ENCODE measurements at places on chromosomes 12 and 14. TPM values are rescaled to one million over a fixed set of nuclear protein-coding genes. Genes with fewer than 3 reads are reported as not detected.
A peak's percentile ranks its signal among the peaks of the same experiment; 100 is the strongest.

Gene CABP1
- polyA plus RNA-seq, result 0.70 TPM

DNA sequence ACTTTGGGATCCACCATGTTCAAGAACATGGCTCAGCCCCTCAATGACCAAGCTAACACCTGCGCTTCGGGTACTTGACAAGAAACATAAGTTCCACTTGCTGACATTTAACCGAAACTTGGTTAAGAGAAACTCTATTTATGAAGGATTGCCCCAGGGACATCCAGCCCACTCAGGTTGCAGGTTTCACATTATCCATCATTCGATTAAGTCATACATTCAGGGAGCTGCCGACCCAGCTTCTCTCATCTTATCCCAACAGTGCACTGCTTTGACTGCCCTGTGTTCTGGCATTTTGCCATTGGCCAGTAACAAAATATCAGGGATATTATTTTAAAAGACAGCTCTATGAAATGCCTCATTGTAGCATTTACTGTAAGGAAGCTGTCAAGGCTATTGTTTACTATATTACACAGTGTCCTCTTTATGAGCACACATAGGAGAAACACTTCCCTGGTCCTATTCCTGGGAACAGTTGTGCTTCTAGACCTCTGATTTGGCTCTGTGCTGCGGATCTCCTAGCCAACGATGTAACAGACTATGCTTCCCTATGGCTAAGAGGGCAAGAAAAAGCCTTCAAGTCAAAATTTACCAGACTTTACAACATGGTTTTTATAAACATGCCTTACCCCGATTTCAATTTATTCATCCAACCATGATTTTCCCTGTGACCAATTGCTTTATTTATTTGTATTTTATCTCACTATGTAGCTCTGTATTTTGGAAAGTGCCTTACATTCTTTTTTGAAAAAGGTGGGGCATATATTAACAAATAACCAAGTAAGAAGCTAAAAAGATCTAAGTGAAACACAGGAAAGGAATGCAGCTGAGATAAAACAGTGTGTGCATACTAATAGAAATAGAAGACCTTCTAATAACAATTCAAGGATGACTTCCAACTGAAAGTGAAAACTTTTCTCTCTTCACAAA, 109.3 kb downstream of the ITPR2 start:
- no peaks in the 10 kb centered on the region for H3K36me3 ChIP-seq
- no peaks in the 10 kb centered on the region for H3K4me1 ChIP-seq
- peak; percentile 7 for DNase-seq
- H3K27me3 ChIP-seq, result no peaks in the 10 kb centered on the region
- no peak overlapping the region for H3K27ac ChIP-seq

DNA sequence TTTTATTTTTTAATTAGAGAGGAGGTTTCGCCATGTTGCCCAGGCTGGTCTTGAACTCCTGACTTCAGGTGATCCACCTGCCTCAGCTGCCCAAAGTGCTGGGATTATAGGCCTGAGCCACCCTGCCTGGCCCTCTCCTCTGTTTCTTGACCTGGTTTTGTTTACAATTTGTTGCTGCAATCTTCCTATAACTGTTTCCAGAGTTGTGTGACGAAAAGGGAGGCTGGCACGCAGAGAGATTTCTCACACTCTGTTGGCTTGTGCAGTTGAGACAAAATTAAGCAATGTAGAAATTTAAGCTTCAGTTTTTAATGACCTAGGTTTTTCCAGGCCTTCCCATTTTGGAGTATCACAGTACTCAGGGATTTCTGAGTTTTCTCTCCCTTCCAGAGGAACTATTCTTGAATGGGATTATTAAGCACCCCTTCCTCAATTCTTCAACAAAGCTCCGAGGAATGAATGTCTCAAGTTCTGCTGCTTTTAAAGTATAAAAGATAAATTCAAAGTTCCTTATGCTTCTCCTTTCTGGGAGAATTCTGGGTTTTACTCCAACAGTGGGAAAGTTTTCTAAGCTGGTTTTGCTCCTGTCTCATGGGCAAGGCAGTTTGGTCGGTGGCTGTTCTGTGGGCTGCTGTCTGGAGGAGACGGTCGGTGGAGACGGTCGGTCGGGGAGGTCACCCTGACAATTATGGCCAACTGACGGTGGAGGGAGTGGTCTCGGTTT, 20.4 kb upstream of the FOS start:
- peak; percentile 50 for DNase-seq
- no peaks in the 10 kb centered on the region for H3K36me3 ChIP-seq
- peak overlapping the region; percentile 93 for H3K27ac ChIP-seq
- H3K4me3 ChIP-seq, result peak overlapping the region; percentile 39
- no peaks in the 10 kb centered on the region for H3K27me3 ChIP-seq

- H3K4me3 ChIP-seq, result no peak overlapping the region
- no peak for DNase-seq
- H3K4me1 ChIP-seq, result peaks cover 6% of the 10 kb centered on the region
- no peaks in the 10 kb centered on the region for H3K27me3 ChIP-seq
- no peaks in the 10 kb centered on the region for H3K36me3 ChIP-seq
- no peak overlapping the region for H3K27ac ChIP-seq
Measured at GRCh38 chr12:65934480-65935115, 110.3 kb downstream of the HMGA2 start.

DNA sequence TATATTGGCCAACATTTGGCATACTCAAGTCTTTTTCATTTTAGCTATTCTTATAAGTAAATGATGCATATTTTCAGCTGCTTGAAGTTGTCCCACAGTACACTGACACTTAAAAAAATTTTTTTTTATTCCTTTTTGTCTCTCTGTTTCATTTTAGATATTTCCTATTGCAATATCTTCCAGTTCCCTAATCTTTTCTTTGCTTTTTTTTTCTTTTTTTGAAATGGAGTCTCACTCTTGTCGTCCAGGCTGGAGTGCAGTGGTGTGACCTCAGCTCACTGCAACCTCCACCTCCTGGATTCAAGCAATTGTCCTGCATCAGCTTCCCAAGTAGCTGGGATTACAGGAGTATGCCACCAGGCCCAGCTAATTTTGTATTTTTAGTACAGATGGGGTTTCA, 217.4 kb upstream of the KRR1 start:
- H3K36me3 ChIP-seq, result no peaks in the 10 kb centered on the region
- H3K27ac ChIP-seq, result no peak overlapping the region
- H3K4me1 ChIP-seq, result no peaks in the 10 kb centered on the region
- no peaks in the 10 kb centered on the region for H3K27me3 ChIP-seq
- no peak for DNase-seq
- no peak overlapping the region for H3K4me3 ChIP-seq

Gene MYH7
- polyA plus RNA-seq, result 0.91 TPM

DNA sequence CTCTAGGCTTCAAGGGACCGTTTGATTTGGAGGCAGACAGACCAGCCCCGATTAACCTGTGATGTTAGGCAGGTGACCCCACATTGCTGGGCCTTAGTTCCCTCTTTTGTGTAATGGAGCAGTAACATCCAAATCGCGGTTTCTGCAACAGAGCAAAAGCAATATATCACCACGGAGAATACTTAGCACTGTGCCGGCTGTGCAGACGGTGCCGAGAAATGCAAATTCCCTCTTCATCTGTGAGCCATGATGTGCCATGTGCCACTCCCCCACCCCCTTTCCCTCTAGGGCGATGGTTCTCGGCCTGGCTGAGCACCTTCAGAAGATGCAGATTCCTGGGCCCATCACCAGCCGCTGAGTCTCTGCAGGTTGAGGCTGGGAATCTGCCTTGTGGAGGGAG, 10.9 kb downstream of the BCL7A start:
- H3K36me3 ChIP-seq, result peaks cover 22% of the 10 kb centered on the region
- H3K4me3 ChIP-seq, result no peak overlapping the region
- H3K27ac ChIP-seq, result no peak overlapping the region
- H3K4me1 ChIP-seq, result peaks cover 2% of the 10 kb centered on the region
- no peaks in the 10 kb centered on the region for H3K27me3 ChIP-seq
- DNase-seq, result no peak

Gene CLEC6A
- polyA plus RNA-seq, result not detected

DNA sequence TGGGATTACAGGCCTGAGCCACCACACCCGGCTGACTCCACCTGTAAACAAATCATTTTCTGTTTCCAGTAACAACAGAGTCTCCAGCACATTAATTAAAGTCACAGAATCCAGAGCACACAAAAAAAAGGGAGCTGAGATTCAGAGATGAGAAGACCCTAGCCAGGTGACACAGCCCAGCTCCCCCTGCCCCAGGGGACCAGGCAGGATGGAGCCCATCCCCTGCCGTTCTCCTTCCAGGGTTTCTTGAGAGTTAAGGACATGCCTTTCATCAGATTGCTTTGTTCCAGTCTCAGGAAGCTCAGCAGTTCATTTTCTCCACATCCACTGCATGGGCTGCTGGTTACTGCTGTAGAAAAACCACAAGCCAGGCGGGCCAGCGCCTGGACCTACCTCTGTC, 81.2 kb downstream of the RIMBP2 start:
- H3K27ac ChIP-seq, result peak overlapping the region; percentile 35
- H3K36me3 ChIP-seq, result no peaks in the 10 kb centered on the region
- peaks cover 14% of the 10 kb centered on the region for H3K27me3 ChIP-seq
- no peak overlapping the region for H3K4me3 ChIP-seq
- no peak for DNase-seq
- no peaks in the 10 kb centered on the region for H3K4me1 ChIP-seq

Gene RD3L
- polyA plus RNA-seq, result not detected

Measured in large intestine (tissue), 12 donors.